ENCODE measurements at places on chromosomes 6 and 20.

DNA sequence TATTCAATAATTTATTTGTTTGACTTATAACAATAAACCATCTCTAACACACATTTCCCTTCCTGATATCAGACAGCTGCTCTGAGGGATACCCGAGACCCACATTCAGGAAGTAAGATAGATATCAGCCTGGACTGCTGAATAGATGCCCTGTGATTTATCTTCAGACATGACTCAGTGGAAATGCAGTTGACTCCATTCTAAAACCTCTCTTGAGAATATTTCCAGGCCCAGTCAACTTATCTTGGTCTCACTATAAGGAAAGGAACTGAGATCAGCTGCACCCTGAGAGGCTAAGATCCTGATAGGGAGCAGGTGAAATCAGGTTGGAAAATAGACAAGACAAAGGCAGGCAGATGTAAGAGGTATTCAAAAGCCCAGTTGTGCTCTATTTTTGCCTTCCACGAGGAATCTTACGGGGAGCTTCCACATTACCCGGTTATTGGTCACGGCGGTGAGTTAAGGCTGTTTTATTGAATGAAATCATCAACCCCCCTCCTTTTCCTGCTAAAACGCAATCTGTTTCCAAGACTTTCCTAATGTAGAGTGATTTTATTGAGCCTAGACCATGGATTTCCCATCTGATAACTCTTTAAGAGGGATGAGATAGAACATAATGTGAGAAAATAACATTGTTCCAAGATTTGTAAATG lies 25.5 kb downstream of the C6orf15 start:
- DNase-seq, result no peak

GRCh38 chr6:79403563-79403962 lies 133.7 kb downstream of the LCA5 start:
- DNase-seq, result no peak

DNA sequence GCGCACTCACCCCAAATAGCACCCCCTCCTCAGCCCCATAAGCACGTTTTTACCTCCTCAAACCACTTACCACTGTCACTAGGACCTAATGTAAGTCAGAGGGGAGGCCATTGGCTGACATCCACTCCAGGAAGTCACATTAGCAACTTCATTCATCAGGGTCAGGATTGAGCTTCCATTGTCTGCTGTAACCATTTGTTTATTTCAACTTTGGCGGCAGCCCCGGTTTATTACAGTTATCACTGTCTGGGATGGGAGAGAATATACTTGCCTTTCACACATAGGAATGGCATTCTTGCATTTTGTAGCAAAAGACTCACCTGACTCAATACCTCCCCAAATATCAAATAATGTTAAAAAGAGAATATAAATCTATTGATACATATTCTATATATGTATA lies 38.3 kb downstream of the MAFB start:
- DNase-seq, result no peak

GRCh38 chr20:31593221-31594001 lies 11.7 kb upstream of the ID1 start:
- DNase-seq, result no peak

GRCh38 chr6:73032586-73032985 lies 192.7 kb downstream of the KHDC1L start:
- peak; percentile 37 for DNase-seq

DNA sequence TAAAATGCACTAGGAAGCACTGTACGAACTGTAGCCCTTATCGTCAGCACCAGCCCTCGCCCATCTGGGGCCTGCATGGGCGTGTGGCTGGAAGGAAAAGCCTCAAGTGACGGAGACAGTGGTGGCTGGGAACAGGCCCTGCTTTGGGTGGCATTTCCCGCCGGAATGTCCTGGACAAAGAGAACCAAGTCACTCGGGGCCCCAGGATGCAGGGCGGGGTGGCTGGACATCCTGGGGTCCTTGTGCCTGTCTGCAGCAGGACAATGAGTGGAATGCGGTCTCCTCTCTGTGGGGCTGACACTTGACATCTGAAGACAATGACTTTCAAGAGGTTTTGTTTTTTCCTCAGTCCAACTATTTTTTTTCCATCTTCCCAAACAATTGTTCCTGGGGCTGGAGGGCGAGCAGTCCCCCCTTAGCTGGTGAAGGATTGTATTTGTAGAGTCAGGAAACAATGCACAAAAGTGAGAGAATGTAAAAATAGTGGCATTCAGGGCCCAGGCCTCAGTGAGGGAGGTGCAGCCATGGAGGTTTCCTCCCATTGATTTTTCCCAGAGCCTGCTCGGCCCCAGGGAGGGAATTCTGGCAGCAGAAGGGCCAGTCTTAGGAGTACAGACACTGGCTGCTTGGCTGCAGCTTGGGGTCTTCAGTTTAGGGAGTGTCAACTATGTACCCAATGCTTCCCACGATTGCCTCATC lies 64.4 kb downstream of the PREX1 start:
- no peak for DNase-seq

GRCh38 chr20:23343590-23343989 lies 7.0 kb upstream of the NXT1 start:
- DNase-seq, result no peak

- peak; percentile 58 for DNase-seq
Measured at GRCh38 chr6:68635706-68636513, 828 bp downstream of the ADGRB3 start.

GRCh38 chr6:149306967-149307366 lies 10.5 kb upstream of the TAB2 start:
- DNase-seq, result no peak

- no peak for DNase-seq
Measured at GRCh38 chr6:30537931-30538330, 18.4 kb downstream of the GNL1 start.

DNA sequence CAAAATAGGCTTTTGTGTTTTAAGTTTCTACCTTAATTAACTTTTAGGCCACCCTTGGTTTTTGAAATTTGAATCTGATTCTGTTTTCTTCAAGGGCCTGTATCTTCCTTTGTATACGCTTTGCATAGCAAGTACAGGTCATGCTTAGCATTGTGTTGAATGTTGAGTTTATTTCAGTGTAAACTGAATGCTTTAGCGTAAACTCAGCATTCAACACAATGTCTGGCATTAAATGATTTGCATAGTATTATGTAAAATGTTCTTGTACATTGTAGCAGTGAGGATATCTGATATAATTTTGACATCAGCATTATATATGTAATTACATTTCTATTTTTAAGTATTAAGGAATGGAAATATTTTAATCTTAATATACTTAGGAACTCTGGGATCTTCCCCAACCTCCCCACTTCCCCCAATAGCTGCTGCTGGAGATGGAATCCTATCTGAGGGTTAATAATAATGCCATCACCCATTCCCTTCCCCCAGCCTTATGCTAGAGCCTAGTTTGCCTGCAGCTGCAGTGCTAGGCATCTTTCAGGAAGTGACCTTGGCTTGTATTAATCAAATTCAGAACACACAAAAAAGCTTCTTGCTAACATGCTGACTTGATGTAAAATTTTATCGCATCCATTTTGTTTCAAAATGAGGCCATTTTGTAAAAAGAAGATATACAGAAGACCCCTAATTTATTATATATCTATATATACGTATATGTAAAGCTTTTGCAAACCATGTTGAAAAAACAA lies 73.1 kb downstream of the NCOA3 start:
- no peak for DNase-seq

- no peak for DNase-seq
Measured at GRCh38 chr20:54272901-54273488, 65.1 kb downstream of the PFDN4 start.

DNA sequence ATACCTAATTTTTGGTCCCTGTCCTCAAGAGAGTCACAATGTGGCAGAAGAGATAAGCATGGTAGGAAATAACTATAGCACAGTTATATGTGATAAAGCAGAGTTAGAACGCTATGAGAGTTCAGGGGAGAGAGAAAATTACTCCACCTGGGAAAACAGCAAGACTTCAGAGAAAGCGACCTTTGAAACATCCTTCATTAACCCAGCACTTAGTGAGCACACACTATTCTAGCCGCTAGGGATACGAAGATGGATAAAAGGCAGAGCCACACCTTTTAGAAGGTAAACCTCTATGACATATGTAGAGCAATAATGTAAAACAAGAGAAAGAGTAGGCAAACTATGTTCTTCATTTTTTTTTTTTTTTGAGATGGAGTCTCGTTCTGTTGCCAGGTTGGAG lies 264.3 kb downstream of the PTPRK start:
- DNase-seq, result no peak

DNA sequence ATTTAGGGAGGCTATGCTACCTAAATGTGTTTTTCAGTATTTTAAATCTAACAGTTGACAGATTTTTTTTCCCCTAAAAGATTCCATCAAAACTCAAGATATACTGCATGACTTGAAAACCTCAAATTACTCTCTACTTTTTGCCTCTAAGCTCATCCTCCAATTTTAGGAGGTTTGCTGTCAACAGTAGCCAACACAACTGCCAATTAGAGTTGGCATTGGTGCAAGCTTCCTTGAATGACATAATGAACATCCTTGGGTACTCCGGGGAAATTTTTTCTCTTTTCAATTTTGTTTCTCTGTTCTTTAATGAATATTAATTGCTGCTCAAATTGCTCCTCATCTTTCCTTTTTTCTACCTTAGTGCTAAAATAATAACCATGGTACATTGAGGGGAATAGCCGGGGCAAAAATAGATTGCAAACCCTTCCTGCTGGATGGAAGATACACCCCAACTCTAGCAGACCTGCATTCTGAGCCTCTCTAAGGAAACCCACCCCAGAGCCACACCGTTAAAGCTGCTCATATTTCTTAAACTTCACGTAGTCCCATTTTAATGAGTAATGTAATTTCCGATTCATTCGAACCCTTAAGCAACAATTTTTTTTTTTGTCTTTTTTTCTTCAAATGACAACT lies 34.3 kb downstream of the SLC22A23 start:
- no peak for DNase-seq

DNA sequence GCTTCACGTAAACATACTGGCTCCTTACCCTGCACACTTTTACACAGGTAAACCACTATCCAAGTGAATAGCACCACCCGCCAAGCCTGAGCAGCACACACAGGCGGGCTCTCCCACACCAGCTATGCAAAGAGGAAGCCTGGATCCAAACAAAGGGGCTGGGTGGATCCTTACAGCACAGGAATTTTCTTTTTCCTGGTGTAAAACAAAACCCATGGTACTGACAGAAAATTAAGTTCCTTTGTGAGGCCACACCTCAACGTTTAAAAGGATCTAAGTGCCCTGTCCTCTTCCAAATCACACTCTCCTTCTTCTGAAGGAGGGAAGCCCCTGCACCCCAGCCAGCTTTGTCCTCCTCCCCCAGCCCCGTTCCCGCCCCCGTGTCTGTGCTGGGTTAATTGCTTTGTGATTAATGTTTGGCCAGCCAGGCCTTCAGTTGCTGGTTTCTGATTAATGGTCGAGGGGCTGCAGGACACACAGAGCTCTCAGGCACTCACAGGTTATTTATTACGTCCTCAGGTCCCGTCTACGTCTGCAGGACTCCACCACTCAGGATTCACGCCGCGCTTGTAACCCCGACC lies 6.1 kb downstream of the DACT2 start:
- no peak for DNase-seq

- DNase-seq, result no peak
Measured at GRCh38 chr20:42807876-42808275, 381.8 kb downstream of the PTPRT start.

DNA sequence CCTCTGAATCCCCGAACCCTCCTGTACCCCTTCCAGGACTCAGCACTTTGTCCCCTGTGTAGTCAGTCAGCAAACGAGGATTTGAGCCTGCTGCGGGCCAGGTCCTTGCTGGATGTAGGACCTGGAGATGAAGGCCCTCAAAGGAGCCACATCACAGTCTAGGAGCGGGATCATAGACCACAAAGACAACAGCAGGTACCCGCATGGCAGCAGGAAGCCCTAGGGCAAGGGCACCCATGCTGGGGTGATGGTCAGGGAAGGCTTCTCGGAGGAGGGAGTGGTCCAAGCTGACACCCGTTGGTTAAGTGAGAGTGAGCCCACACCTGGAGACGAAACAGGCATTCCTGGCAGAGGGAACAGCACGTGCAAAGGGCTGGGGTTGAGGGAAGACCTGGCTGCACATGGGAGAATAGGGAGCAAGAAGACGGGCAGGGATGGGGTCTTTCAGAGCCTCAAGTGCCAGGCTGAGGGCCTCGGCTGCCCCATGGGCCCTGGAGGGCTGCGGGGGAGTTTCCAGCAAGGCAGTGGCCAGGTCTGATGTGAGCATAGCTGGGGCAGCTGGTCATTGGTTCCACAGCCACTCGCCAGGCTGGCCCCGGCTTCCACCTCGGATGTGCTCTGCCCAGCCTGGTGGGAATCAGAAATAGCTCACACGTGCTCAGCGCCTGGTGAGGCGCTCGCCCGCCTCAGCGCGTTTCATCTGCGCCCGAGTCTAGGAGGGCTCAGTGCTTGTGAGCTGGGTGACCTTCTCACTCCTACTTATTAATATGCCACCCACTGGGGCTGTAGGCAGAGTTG lies 15.0 kb downstream of the DLGAP4 start:
- no peak for DNase-seq

- no peak for DNase-seq
Measured at GRCh38 chr20:15191082-15191723, 853.8 kb upstream of the FLRT3 start.

- DNase-seq, result no peak
Measured at GRCh38 chr20:36311854-36312723, 6.0 kb downstream of the DLGAP4 start.

DNA sequence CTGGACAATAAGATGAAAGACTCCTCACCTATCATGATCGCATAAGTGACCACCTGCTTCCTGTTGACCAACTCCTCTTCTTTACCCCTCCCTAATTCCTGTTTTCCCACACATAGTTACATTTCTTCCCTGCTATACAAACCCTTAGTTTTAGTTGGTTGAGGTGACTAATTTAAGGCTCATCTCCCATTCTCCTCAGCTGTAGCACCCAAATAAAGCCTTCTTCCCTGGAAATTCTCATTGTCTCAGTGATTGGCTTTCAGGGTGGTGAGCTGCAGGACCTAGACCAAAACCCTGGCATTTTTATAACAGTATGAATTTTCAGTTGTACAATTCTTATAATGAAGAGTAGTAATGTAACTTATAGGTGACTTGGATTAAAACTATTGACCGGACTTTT lies 2.1 kb downstream of the FKBP1C start:
- no peak for DNase-seq

DNA sequence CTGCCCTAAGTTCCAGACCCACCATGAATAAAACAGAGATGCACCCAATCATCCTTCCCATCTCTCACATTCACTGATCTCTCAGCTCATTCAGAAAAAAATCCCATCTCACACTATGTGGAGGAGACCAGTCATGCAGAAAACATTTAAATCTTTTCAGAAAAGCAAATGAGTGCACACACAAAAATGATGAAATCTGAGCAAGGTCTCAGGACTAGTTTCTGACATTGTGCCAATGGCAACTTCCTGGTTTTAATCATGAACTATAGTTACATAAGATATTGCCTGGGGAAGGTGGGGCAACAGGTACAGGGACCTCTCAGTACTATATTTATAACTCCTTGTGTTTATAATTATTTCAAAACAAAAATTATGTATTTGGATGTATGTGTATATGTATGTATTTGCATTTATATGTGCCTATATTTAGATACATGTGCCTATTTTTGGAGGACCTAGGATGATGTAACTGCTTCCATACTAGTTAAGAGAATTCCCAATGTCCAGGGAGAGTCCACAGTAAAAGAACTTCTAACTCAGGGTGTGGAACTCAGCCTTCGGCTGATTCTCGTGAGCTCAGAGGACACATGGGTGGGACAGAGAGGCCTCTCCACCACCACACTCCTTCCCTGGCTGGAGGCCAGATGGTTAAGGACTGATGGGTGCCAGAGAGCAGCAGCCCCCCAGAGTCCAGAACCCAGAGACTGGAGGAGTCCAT lies 71.7 kb upstream of the MAP3K4 start:
- DNase-seq, result no peak
